ENCODE measurements at places on chromosomes 2 and 18. TPM values are rescaled to one million over a fixed set of nuclear protein-coding genes. Genes with fewer than 3 reads are reported as not detected.

The KDM3A gene
- 41.6 TPM for total RNA-seq

The FN1 gene
- 339 TPM for total RNA-seq

The SMYD5 gene
- 24.7 TPM for total RNA-seq

The MYCN gene
- 0.43 TPM for total RNA-seq

The FHL2 gene
- total RNA-seq: 467 TPM

The G6PC2 gene
- not detected for total RNA-seq

The ARHGEF33 gene
- total RNA-seq: 0.38 TPM

The DSEL gene
- total RNA-seq: 3.4 TPM

The TMEM37 gene
- total RNA-seq: 1.5 TPM

The ARHGAP15 gene
- 6.8 TPM for total RNA-seq

The SCYGR4 gene
- not detected for total RNA-seq

The CD8B2 gene
- not detected for total RNA-seq

The TFPI gene
- 22.3 TPM for total RNA-seq

The FBXO48 gene
- 0.92 TPM for total RNA-seq

The CAB39 gene
- 75.1 TPM for total RNA-seq

The AMMECR1L gene
- total RNA-seq: 11.8 TPM

The TMEM198 gene
- total RNA-seq: 1.8 TPM

The CNDP1 gene
- not detected for total RNA-seq

The TCF23 gene
- not detected for total RNA-seq

The ZCCHC2 gene
- total RNA-seq: 19.1 TPM

The L3MBTL4 gene
- 0.70 TPM for total RNA-seq

The UGT1A4 gene
- total RNA-seq: not detected

The COL4A3 gene
- total RNA-seq: 1.6 TPM

The VIL1 gene
- not detected for total RNA-seq

The CAVIN2 gene
- total RNA-seq: 145 TPM

The OBSL1 gene
- 199 TPM for total RNA-seq

The GALNT13 gene
- total RNA-seq: 0.13 TPM

The VSNL1 gene
- total RNA-seq: 42.7 TPM

The GRHL1 gene
- 1.1 TPM for total RNA-seq

The HOXD13 gene
- total RNA-seq: not detected

The SLC4A3 gene
- total RNA-seq: 396 TPM

Measured in cardiac septum (tissue), 1 donor.